ENCODE measurements at places on chromosomes 2 and 18.

- peak; percentile 4 for DNase-seq
These were observed 146.3 kb downstream of the GCA start for GRCh38 chr2:162490052-162490717.

DNA sequence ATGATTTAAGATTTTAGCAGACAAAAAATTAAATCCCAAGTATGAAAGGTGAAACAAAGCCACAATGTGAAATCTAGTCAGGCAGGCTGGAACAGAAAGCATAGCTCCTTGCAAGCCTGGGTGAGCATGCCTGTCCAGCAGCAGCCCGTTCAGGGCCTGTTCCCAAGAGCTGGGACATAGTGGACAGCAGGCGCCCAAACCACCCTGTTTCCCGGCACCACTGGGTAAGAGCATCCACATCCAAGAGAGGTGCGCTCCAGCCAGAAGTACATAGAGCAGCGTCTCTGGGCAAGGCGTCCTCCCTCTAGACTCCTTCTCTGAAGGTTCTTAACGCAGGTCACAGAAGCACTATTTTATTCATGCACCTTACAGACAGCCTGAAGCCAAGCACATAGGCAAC lies 80.8 kb downstream of the DNER start:
- no peak for DNase-seq

DNA sequence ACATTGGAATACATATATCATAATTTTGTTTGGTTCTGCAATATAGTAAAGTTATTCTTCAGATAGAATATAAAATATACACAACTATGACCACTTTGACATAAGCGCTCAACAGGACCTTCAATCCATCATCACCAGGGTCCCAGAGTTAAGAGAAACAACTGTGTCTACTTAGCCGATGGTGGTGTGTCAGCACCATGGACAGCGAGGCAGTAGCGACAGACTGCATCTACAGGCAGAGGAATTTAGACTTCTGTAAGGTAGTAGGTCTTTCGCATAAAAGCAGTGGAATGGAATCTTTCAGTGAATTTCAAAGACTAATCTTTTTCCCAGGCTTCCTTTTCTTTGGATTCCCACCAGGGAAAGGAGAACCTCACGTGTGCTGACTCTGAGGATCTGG lies 20.5 kb upstream of the LRPPRC start:
- peak; percentile 65 for DNase-seq

DNA sequence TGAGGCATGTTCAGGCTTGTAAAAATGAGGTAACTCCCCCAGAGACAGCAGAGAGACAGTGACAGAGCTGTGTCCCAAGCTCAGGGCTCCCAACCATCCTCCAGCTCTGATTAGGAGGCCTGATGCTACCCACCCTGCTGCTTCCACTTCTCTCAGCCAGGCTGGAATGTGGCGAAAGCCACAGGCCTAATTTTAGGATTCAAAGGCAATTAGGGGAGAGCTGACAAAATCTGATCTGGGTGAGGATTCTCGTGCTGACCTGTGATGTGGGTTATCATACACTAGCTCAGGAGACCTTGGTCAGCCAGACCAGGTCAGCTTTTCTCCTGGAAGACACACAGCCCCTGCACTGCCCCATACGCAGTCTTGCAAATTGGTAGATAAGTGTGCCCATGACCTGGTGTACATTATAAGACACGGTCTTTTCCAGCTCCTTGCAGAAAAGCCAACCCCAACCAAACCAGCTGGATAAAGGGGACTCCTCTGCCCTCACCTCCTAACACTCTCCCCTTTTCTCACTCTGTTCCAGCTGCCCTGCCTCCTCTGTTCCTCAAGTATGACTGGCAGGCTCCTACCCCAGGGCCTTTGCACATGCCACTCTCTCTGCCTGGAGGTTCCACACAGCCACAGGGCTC lies 225.9 kb downstream of the MGAT5 start:
- DNase-seq = no peak

DNA sequence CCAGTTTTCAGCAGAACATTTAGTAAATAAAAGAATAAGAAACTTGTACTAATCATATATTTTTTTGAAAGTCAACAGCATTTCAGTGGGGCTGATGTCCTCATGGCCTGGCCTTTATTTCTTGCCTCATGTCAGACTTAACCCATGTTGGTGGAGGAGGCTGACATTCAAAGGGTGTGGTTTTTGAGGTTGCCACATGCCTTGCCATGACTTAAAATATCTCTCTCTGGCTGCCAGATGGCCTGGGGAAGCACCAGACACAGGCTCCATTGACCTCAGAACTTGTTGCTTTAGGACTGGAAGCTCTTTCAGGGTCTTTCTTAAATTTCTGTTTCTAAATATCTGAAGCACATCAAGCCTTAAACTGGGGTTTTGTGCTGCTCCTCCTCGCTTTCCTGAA lies 32.5 kb upstream of the CD28 start:
- peak; percentile 46 for DNase-seq

Measured in choroid plexus epithelial cell (primary cell).